HCEC 1CT (cell line): ENCODE measurements at places on chromosomes 11 and 22.

GRCh38 chr11:114321621-114322257 is 25.5 kb downstream of the NNMT start:
- peak; percentile 93 for DNase-seq

GRCh38 chr22:28855355-28856094 is 27.8 kb upstream of the ZNRF3 start:
- peak; percentile 36 for DNase-seq

- DNase-seq: no peak
These were observed 39.4 kb downstream of the ZBTB16 start for GRCh38 chr11:114098927-114099326.

DNA sequence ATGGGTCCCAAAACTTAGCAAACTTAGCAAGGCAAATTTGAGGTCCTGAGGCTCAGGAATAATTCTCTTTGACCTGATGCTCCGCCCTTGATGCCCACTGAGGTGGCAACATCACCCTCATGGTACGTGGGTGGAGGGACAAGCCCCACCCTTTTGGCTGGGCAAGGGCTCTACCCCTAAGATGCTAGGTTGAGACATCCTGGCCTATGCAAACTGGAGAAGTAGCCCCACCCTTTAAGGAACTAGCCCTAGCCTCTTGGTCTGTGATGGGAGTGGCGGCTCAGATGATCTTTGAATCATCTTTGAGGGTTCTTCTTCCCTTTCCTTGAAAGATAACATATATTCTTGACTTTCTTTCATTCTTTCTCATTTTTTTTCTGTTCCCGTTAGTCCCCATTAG is 32.9 kb downstream of the CABIN1 start:
- no peak for DNase-seq

DNA sequence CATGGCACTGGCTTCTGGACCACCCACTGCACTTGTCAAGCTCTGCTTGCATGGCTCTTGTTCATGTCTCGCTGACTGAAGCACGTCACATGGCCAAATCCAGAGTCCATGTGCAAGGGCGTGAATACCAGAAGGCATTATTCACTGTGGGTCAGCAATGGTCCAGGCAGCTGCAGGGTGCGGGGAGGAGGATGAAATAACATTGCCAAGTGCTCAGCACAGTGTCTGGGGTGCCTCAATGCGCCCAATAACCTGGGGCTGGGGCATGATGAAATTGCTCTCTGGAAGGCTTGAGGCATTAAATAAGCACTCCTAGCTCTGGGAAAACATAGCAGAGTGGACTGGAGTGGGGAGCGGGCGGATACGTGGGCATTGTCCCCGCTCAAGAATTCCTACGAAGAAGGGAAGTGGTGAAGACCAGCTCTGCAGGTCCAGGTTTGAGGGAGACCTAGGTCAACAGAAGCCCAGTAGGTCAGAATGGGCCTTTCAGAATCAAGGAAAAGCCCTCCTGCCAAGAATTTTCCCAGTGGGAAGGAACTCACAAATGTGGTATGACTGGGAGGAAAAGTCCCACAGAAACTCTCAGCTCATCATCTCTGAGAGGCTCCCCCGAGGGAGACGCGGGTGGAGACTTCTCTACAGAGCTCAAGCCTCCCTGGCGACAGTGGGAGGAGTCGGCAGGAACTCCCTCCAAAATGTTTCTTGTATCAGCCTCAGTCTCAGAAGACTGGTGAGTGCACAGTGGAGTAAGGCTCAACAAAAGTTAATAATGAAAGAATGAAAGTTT is 15.3 kb upstream of the ACCSL start:
- DNase-seq: peak; percentile 82

GRCh38 chr22:45863981-45864751 is 112.8 kb downstream of the WNT7B start:
- peak; percentile 25 for DNase-seq

GRCh38 chr11:84930863-84931262 is 696.3 kb downstream of the DLG2 start:
- DNase-seq: no peak

GRCh38 chr11:85752201-85752889 is 58.6 kb downstream of the SYTL2 start:
- no peak for DNase-seq

GRCh38 chr11:43644621-43645299 is 35.8 kb upstream of the HSD17B12 start:
- DNase-seq: no peak

GRCh38 chr11:124070915-124071622 is 29.9 kb upstream of the OR10G7 start:
- peak; percentile 58 for DNase-seq

GRCh38 chr11:112590764-112591163 is 330.1 kb upstream of the PLET1 start:
- no peak for DNase-seq

GRCh38 chr11:61893981-61894380 is 2.6 kb upstream of the FADS3 start:
- peak; percentile 85 for DNase-seq

GRCh38 chr11:76669901-76670484 is 554 bp downstream of the LRRC32 start:
- DNase-seq: peak; percentile 21

GRCh38 chr22:32378707-32379272 is 21.1 kb downstream of the RFPL3 start:
- peak; percentile 48 for DNase-seq

DNA sequence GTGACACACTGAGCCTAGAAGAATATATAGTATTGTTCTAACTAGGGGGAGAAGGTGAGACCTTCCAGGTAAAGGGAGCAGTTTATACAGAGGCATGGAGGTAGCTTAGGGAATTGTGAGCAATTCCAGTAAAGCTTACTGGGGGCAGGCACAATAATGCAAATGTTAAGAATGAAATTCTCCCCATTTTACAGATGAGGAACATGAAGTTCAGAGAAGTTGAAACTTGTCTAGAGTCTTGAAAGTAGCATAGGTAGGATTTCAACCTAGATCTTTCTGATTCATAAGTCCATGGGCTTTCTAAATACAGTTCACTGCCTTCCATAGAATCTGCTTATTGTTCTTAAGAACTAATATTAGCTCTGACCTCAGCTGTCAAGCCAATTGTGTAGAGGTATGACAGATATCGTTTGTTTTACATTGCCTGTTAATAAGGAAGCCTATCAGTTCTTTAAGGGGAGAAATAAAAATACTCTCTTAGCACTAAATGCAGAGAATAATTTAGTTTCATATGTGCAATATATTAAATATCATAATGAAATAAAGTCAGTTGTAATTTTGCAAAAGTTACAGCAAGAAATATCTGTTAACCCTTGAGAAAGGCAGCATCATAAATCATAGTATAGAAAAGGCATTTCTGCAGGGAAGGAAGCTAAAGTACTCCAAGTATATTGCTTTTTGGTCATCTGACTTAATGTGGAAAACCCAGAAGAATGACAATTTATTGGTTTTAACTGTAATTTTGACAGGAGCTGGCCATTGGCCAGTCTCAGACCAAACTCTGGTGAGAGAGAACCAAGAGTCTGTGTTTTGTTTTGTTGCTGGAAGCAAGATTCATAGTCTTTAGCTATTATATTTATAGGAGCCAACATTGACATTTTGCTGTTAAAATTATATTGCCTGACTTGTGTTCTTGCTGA is 181.8 kb downstream of the UVRAG start:
- no peak for DNase-seq

DNA sequence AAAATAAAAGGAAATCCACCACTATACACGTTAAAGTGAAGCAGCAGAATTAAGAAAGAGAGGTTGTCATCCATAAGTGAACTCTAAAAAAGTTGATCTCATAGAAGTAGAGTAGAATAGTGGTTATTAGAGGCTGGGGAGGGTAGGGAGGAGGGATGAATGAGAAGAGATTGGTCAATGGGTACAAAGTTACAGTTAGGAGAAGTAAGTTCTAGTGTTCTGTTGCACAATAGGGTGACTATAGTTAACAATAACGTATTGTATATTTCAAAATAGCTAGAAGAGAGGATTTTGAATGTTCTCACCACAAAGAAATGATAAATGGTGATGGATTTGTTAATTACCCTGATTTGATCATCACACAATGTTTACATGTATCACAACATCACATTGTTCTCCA is 72.0 kb downstream of the CD82 start:
- DNase-seq: peak; percentile 13

GRCh38 chr11:122851366-122851966 is 13.2 kb downstream of the CRTAM start:
- DNase-seq: no peak

DNA sequence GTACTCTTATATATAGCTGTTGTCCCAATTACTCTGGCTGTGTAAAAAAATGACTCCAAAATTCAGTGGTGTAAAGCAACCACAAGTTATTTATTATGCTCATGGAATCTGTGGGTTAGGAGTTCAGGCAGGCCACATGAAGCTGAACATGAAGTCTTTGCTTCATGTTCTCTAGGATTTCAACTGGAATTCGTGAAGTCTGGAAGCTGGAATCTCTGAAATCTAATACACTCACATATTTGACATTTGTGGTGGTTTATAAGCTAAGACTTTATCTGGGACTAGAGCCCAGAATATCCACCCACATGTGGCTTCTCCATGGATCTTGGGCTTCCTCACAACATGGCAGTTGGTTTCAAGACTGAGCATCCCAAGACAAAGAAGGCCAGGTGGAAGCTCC is 430.6 kb downstream of the MIAT start:
- DNase-seq: no peak

DNA sequence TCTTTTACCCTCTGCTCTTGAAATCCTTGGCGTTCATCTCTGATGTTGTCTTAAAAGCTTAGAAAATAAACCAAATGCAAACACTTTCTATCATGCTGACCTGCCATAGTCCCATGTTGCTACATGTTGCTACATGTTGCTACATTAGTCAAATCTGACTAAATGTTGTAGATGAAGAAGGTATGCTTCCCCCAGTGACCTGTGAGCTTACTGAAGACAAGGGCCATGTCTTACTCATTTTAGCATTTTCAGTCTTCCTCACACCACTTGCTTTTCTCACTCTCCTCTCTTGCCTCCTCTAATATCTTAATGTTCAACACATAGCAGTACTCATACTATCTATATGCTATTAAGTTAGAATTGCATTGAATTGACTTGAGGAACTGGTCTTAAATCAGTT is 346.4 kb upstream of the MTNR1B start:
- no peak for DNase-seq

DNA sequence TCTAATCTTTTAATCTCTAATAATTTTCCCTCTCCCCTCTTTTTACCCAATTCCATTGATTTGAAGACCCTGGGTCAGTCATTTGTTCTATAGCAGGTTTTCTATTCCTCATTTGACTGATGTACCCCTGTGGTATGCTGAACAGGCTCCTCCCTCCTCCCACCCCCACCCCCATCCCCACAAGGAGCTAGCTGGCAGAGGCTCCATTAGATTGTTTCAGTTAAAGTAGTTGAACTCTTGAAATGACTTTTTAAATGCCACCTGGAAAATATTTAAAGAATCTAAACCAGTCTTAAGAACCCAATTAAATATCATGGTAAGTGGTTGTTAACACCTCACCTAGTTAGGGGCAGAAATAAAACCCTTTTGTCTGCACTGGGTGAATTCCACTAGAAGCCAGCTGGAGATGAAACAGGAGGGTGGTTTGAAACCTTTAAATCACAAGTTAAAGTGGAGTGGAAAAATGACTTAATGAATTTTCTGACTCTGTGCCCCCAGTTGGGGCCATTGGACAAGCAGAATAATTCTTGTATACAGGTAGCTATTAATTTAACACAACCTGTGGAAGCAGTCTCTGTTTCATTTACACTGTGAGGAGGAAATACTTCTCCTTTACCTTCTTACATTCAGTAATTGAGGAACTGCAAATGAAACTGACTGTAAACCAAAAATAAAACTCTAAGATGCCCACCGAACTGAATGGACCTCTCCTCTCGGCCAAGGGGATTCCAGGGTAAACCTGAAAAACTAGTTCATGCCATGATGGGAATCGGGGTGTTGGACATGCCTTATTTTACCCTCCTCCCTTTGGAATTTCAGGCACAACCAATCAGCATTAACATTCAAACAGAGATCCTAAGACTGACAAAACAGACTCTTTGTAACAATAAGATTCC is 30.7 kb downstream of the PRR5L start:
- DNase-seq: no peak

DNA sequence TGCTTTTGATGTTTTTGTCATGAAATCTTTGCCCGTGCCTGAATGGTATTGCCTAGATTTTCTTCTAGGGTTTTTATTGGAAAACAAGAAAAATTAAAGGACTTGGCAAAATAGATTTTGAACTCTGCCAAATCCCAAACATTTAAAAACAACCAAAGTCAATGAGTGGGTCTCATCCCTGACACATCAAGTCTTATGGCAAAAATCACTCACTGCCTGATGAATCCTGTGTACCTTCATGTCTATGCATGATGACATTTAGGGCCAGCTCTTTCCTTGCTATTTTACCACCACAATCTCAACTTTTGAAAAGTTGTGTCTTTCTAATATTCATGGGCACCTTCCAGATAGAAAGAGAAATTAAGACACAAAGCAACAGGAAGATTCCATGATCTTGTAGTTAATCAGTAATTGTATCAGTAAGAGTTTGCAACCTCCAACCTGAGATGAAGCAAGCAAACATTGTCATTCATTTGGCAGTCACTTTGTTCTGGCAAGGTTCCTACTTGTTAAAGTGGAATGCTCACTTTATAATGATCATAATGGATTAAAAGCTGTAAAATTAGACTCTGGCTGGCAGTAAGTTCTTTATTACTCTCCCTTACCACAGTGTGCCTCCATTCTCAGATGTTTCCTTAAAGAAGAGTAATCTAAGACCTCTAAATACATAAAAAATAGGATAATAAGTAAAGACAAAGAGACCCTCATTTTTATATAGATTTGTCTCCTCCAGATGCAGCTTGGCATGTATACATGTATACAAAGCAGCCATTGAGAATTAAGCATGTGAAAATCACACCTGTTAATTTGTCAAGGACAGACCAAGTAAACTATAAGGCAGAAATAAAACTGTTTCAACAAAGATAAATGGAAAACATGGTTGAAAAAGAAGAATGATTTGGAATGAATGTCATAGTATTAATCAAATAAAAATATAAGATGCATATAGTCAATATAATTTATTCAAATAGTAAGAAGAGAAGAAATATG is 51.6 kb downstream of the ETS1 start:
- DNase-seq: no peak

GRCh38 chr22:22593964-22594656 is 35.0 kb upstream of the PRAME start:
- peak; percentile 45 for DNase-seq

- DNase-seq: no peak
These were observed 46.4 kb downstream of the PPP6R3 start for GRCh38 chr11:68506908-68507307.

GRCh38 chr11:128745311-128746136 is 51.7 kb downstream of the FLI1 start:
- no peak for DNase-seq

DNA sequence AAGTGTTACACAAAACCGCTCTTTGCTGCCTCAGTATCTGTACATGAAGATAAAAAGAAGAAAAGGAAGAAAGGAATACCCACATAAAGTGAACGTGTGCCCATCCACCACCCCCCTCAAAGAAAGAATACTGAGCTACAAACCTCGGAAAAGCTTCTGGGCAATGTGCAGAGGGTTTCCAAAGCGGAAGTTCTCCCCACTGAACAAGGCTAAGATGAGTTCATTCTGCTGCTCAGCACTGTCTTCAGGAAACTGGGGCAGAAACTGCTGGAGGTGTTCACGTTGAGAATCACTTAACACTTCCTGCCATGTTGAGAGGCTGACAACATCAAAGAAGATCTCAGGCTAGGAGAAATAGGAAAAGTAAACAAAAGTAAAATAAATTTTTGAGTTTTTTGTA is 6.9 kb downstream of the NFRKB start:
- DNase-seq: no peak
